ENCODE measurements at places on chromosomes 5 and 9. TPM values are rescaled to one million over a fixed set of nuclear protein-coding genes. Genes with fewer than 3 reads are reported as not detected.

GRCh38 chr5:116038817-116039216 is 6.5 kb downstream of the ARL14EPL start:
- peak; percentile 14 for DNase-seq

KIF4B gene
- not detected for total RNA-seq

GRCh38 chr5:151659001-151659754 is 27.5 kb downstream of the SPARC start:
- DNase-seq, result peak; percentile 82

C1QTNF3 gene
- total RNA-seq, result 1.5 TPM

- DNase-seq, result no peak
These were observed 9.9 kb downstream of the ZNF622 start for GRCh38 chr5:16455668-16456067.

DMRT2 gene
- not detected for total RNA-seq

GRCh38 chr9:134203224-134203623 is 38.9 kb upstream of the RNU6ATAC start:
- DNase-seq, result no peak

GRCh38 chr5:8613078-8613685 is 744.2 kb downstream of the MTRR start:
- no peak for DNase-seq

TNFSF8 gene
- 59.9 TPM for total RNA-seq

DNA sequence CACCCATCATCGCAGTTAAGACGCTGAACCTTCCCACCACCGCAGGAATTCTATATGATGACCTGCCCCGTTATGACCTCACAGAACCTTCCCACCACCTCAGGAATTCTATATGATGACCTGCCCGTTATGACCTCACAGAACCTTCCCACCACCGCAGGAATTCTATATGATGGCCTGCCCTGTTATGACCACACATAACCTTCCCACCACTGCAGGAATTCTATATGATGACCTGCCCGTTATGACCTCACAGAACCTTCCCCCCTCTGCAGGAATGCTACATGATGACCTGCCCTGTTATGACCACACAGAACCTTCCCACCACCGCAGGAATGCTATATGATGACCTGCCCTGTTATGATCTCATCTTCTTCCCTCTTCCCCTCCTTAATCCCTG is 64.3 kb downstream of the IRX1 start:
- DNase-seq, result no peak

GRCh38 chr5:123028222-123028621 is 8.3 kb downstream of the PPIC start:
- DNase-seq, result no peak

BTNL3 gene
- not detected for total RNA-seq

DNA sequence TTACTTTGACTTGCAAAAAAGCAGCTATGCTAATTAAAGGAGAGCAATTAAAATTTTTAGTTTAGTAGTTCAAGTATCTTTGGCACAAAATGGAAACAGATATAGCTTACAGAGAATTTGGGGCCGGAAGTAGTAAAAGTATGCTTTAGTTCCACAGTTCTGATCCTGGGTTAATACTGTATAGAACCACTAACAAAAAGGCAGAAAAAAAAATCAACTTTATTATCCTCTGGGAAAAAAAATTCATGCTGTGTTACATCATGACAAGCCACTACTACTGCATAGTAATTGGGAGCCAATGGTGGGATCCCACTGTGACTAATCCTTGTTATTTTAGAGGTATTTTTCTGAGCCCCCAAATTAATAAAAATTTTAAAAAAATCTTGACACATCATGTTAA is 246.8 kb upstream of the PRDM9 start:
- DNase-seq, result no peak

KCTD16 gene
- total RNA-seq, result 0.31 TPM

GRCh38 chr9:7333719-7334118 is 465.9 kb downstream of the DMAC1 start:
- DNase-seq, result no peak

DMRT3 gene
- total RNA-seq, result not detected

GRCh38 chr9:107422189-107423185 is 67.1 kb downstream of the KLF4 start:
- peak; percentile 32 for DNase-seq

OR13C8 gene
- total RNA-seq, result not detected

RNF180 gene
- total RNA-seq, result not detected

PCDHA1 gene
- not detected for total RNA-seq

DNA sequence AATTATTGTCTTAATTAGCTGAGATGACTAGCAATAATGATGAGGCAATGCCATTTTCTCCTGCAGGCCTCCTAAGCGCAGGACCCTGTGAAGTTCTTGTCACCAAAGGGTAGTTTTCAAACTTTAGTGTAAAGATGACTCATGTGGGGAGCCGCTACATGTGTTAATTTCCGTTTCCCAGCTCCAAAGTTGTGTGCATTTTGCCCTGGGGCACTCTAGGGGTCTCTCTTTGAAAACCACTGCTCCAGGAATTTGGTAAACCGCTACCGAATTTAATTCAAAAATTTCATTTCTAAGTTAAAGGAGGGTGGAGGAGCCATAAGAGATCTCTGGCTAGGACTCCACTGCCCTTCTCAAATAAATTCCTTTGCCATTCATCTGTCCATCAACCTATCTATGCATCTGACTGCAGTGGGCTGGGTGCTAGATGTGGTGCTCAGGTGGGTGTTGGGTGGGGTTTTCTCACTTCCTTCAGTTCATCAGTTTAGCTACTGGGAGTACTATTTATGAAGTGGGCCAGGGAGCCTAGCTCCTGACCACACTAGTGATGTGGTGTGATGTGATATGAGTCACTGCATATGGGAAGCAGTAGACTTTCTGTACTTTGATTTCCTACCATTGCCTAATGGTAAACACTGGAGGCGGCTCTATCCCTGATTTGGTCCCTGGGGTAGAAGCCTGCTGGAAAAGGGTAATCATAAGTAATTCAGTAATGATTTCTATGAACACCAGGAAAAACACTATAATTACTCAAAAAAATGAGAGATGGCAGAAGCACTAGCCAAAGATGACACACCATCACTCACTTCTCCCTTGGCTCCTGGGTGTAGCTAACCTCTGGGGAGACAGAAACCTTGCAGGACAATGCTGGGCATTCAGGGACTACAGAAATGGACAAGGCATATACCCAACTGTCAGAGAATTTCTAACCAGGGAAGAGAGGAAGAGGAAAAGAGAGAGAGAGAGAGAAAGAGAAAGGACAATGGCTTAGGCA is 4.0 kb upstream of the ZSWIM6 start:
- DNase-seq, result peak; percentile 22

- peak; percentile 85 for DNase-seq
These were observed 34.5 kb upstream of the TCF7 start for GRCh38 chr5:134079748-134080581.

- DNase-seq, result no peak
These were observed 75.7 kb upstream of the PPP1R26 start for GRCh38 chr9:135403733-135404450.

- DNase-seq, result no peak
These were observed 87.2 kb downstream of the MRPS27 start for GRCh38 chr5:72232838-72233237.

SLC6A18 gene
- not detected for total RNA-seq

- DNase-seq, result peak; percentile 63
These were observed 580 bp downstream of the ERAP1 start for GRCh38 chr5:96807075-96807654.

- DNase-seq, result no peak
These were observed 1.5 kb downstream of the SMIM32 start for GRCh38 chr5:136191304-136192014.

GRCh38 chr9:107239474-107239873 is 43.6 kb upstream of the RAD23B start:
- DNase-seq, result no peak

SLC1A1 gene
- 0.23 TPM for total RNA-seq

GRCh38 chr9:116453785-116454184 is 233.3 kb upstream of the TRIM32 start:
- no peak for DNase-seq

DNA sequence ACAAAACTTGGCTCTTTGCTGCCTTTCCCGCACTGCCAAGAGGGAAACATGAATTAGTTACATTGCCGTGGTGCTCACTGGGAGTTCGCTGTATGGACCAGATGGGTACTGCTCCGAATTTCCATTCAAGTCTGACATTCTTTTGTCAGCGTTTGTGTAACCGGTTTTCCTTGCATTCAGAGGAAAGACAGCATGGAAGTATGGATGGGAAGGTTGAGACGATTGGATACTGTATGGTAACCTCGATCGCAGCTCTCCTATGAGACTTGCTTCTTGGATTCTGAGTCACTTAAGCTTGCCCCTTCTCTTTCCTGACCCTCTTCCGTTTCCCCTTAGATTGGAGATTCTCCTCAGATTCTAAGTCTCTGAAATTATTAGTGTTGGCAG is 625 bp upstream of the UBLCP1 start:
- no peak for DNase-seq

OR1J2 gene
- total RNA-seq, result 0.23 TPM

DNA sequence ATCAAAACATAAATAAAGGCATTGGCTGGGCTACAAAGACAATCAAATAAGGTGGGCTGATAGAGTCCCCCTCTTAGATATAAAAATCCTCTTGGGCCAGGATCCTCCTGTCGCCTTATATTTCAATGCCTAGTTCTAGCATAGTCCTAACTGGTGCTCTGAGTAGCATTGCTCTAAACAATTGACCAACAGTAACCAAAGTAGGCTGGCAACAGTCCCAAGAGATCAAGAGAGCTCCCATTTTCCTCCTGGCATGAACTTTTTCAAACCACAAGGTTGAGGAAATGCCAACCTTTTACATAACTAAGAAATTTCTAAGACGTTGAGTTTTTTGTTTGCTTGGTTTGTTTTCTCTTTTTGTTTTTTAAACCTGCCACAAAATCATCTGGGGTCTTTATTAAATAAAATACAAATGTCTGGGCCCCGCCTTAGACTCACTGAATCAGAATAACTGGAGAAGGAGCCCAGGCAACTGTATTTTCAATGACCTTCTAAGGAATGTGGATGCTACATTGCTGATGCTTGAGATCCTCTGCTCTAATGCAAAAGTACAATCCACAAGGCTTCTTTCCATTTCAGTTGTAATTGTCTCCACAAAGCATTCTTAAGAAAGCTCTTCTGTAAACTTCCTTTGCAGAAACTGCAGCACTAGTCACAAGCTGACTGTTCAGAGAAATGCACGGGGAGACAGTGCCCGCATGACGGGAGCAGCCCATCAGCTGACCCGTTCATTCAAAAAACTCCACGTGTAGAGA is 2.9 kb downstream of the SLC45A2 start:
- no peak for DNase-seq

FKTN gene
- total RNA-seq, result 15.8 TPM

HCN1 gene
- not detected for total RNA-seq

GRCh38 chr5:96680759-96681470 is 18.7 kb downstream of the CAST start:
- no peak for DNase-seq

- no peak for DNase-seq
These were observed 151.4 kb upstream of the IQGAP2 start for GRCh38 chr5:76251656-76252055.

CDH6 gene
- total RNA-seq, result not detected

PAEP gene
- total RNA-seq, result not detected

C5orf46 gene
- not detected for total RNA-seq

GRCh38 chr9:16579872-16580432 is 290.5 kb downstream of the BNC2 start:
- no peak for DNase-seq

S1PR3 gene
- 0.38 TPM for total RNA-seq

- no peak for DNase-seq
These were observed 1107.0 kb upstream of the SEMA6A start for GRCh38 chr5:117681431-117682254.

- DNase-seq, result no peak
These were observed 55.1 kb downstream of the ABCA1 start for GRCh38 chr9:104872656-104873488.

GRCh38 chr5:103369125-103370120 is 110.9 kb downstream of the MACIR start:
- DNase-seq, result no peak

- DNase-seq, result no peak
These were observed 148.4 kb downstream of the TTLL11 start for GRCh38 chr9:121944711-121945191.

GRCh38 chr5:139787568-139788293 is 7.9 kb upstream of the PSD2 start:
- DNase-seq, result peak; percentile 82

GRCh38 chr5:147321569-147321968 is 86.7 kb downstream of the STK32A start:
- no peak for DNase-seq

DNA sequence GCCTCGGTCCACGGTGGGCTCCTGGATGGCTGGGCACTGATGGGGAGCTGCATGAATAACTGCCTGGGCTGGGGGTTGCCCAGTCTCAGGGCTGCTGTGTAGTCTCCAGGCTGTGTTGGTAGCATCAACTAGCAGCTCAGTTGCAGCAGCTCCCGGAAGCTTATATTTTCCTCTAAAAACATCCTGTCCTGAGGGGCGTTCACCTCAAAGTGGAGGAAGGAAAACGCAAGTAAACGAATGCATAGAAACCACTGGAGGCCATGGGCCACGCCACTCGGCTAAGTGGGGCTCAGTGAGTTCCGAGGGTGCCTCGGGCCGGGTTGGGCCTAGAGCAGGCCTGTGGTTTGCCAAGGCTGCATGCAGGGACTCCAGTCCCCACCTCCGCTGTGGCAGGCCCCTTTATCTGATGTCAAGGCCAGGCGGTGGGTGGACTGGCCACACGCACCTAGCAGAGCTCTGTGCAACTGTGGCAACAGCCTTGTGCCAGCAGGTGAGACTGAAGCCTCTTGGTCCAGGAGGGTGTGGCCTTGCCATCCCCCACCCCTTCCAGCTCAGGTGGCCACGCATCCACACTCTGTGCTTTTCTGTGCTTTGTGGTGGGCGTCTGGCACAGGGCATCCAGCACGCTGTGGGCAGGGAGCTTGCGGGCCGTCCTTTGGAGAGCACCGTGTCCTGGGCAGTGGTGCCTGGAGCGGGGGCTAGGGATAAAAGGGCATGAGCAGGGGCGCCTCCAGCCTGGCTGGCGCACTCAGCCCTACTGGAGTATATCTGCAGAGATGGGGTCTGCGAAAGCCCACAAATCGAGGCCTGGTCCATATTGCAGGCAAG is 15.1 kb downstream of the TCF7 start:
- DNase-seq, result peak; percentile 55

PCDHB2 gene
- total RNA-seq, result not detected

DOCK2 gene
- 149 TPM for total RNA-seq

IFNA4 gene
- total RNA-seq, result not detected

PCDHA5 gene
- not detected for total RNA-seq

DNA sequence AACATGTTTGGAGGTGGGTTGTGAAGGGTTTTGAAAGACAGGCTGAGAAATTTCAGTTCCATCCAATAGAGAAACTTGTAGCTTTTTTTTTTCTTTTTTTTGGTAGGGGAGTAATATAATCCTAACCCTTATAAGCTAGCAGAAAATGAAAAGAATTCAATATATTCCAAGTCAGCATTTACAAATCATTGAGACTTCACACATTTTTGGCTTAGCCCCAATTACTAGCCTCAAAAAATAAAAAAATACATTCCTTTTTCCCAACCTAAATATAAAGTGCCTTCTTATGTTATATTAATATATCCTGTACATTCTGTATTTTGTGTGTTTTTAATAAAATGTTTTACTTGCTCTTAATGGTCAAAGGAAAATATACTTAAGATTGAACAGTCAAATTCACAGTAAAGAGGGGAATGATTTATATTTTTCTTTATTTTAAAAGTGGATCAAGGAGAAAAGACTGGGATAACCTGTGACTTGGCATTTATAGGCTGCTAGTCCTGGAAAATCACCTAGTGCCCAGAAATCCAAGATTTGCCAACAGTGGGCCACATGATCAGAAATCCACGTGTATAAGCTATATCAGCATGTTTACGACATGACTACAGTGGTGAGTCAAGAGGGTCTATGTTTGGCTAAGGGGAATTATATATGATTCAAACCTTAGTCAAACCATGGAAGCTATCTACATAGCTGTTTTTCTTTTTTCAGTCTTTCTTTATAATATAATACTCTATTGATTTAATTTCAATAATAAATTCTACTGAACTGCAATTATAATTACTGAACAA is 14.5 kb downstream of the HACD4 start:
- DNase-seq, result no peak

Data from activated naive CD8-positive, alpha-beta T cell treated with anti-CD3 and anti-CD28 coated beads for 36 hours (primary cell).